Iris pigment epithelial cell (primary cell): ENCODE measurements at places on chromosomes 12 and 14.

DNA sequence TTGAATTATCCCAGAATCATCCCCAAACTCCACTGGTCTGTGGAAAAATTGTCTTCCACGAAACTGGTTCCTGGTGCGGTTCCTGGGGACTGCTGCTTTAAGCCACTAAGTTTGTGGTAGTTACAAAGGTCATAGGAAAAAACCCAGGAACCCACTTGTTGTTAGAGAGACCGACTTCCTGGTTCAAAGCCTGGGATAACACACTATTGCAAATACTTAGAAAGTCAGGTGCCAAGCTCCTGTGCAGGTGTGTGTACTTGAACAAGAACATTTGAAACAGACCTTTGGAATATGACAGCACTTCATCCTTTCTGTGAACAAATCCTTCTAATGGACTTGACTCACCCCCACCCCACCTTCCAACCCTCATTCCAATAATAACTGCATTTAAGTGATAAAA, 519.6 kb downstream of the GLT1D1 start:
- no peak for DNase-seq

DNA sequence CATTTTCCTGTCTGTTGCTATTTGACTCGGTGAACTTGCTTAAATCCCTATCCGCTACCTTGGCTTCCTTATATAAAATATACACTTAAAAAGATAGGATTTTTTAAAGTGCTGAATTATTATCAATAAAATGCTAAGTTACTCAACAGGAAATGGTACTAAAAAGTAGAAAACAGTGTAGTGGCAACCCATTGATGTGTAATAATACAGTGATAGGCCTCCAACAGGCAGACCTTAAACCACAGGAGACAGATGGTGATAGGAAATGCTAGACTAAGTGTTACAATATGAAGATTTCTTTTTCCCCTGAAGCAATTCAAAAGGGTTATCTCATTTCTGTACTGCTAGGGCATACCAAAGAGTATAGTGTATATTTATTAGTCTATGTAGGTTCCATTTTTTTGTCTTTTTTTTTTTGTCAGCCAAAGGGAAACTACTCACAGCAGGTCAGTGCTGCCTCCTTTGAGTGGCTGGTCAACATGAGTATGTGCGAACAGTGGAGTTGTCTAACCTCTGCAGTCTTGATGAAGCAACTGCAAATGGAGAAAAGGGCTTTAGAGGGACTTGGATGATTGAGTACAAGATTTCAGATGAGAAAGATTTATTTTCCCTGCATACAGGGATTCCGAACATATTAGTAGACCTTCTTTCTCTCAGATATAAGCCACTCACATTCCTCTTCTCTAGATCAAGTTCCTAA, 183.8 kb downstream of the ACSS3 start:
- DNase-seq: peak; percentile 53

- no peak for DNase-seq
These were observed 190.8 kb downstream of the TTC7B start for GRCh38 chr14:90625445-90625844.

DNA sequence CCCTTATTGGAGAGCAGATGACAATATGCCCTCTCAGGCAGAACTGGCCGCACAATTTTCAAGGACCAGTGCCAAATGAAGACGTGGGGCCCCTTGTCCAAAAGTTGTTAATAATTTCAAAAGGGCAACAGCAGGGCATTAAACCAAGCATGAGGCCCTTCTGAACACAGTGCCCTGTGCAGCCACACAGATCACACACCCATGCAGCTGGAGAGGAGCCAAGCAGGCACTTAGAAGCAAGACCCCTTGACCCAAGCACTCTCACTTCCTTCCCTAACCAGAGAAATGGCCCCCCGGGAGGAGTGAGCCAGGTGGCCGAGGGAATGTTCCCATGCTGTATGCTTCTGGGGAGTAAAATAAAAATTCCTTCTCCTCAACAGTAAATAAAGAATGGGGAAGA, 114.0 kb upstream of the TMPO start:
- DNase-seq: no peak

GRCh38 chr12:15620741-15621539, 168.2 kb downstream of the EPS8 start:
- peak; percentile 64 for DNase-seq

DNA sequence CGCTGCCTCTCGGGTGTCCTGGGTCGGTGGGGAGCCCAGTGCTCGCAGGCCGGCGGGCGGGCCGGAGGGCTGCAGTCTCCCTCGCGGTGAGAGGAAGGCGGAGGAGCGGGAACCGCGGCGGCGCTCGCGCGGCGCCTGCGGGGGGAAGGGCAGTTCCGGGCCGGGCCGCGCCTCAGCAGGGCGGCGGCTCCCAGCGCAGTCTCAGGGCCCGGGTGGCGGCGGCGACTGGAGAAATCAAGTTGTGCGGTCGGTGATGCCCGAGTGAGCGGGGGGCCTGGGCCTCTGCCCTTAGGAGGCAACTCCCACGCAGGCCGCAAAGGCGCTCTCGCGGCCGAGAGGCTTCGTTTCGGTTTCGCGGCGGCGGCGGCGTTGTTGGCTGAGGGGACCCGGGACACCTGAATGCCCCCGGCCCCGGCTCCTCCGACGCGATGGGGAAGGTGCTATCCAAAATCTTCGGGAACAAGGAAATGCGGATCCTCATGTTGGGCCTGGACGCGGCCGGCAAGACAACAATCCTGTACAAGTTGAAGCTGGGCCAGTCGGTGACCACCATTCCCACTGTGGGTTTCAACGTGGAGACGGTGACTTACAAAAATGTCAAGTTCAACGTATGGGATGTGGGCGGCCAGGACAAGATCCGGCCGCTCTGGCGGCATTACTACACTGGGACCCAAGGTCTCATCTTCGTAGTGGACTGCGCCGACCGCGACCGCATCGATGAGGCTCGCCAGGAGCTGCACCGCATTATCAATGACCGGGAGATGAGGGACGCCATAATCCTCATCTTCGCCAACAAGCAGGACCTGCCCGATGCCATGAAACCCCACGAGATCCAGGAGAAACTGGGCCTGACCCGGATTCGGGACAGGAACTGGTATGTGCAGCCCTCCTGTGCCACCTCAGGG, 679 bp downstream of the ARF6 start:
- peak; percentile 59 for DNase-seq

- peak; percentile 61 for DNase-seq
These were observed 47.7 kb downstream of the ELK3 start for GRCh38 chr12:96241846-96242256.

- DNase-seq: peak; percentile 32
These were observed 28.8 kb downstream of the HECTD4 start for GRCh38 chr12:112353393-112353792.

GRCh38 chr12:9707864-9708808, 24.8 kb downstream of the CLECL1 start:
- peak; percentile 60 for DNase-seq

DNA sequence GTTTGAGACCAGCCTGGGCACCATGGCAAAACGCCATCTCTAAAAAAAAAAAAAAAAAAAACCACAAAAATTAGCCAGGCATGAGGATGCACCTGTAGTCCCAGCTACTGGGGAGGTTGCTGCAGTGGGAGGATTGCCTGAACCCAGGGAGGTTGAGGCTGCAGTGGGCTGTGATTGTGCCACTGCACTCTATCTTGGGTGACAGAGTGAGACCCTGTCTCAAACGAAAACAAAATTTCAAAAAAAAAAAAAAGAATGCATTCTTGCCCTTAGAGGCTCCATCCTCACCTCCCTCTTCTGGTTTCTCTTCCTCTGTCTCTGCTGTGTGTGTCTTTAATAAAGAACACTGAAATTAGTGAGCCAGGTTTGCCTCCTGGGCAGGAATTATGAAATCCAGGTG, 107.8 kb downstream of the VCPKMT start:
- DNase-seq: no peak

DNA sequence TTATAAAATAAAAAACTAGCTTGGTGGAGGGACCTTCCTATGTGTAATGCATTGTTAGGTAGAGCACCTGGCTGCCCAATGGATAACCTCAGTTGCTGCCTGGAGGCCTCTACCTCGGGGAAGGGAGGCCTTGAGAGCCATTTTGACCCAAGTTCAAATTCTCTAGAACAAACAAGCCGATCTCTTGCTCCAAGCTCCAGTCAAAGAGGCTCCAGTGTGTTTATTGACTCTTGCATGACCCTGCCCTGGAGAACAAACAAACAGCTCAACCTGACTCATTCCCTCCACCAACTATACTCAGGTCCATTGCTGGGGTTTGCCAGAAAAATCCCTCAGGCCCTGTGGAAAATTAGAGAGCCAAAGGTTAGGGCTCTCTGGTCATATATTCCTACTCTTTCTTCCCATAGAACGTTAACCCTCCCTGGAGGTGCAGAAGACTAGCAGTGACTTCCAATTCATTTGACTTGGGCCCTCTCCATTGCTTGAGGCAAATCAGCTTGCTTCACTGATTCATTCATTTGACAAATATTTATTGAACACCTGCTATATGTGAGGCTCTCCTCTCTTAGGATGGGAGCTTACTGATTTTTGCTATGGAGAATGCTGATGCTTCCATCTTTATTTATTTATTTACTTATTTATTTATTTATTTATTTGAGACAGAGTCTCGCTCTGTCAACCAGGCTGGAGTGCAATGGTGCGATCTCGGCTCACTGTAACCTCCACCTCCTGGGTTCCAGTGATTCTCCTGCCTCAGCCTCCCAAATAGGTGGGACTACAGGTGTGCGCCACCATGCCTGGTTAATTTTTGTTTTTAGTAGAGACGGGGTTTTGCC, 73.7 kb upstream of the CISTR start:
- DNase-seq: peak; percentile 47

- DNase-seq: peak; percentile 56
These were observed 539 bp upstream of the HMGA2 start for GRCh38 chr12:65823513-65824375.

- no peak for DNase-seq
These were observed 460.5 kb downstream of the TMEM121 start for GRCh38 chr14:105986894-105987284.
